ENCODE measurements at places on chromosomes 3 and 15. TPM values are rescaled to one million over a fixed set of nuclear protein-coding genes. Genes with fewer than 3 reads are reported as not detected.

The CELSR3 gene
- total RNA-seq = 8.6 TPM

The GOLGA8O gene
- total RNA-seq = 7.2 TPM

The MUC20 gene
- 1.2 TPM for total RNA-seq

The PLSCR2 gene
- not detected for total RNA-seq

The CPNE9 gene
- total RNA-seq = 0.25 TPM

The MLH1 gene
- 64.8 TPM for total RNA-seq

The FOXL2 gene
- not detected for total RNA-seq

The CDC25A gene
- 23.4 TPM for total RNA-seq

The DPPA2 gene
- not detected for total RNA-seq

The IQCH gene
- 0.89 TPM for total RNA-seq

The ARPP21 gene
- not detected for total RNA-seq

The PHLDB2 gene
- total RNA-seq = 1.9 TPM

The C2CD4A gene
- total RNA-seq = not detected

The FBXW12 gene
- not detected for total RNA-seq

The ZDHHC23 gene
- total RNA-seq = 2.8 TPM

The GPR15 gene
- total RNA-seq = 31.0 TPM

The REC114 gene
- total RNA-seq = not detected

The ZNF35 gene
- 2.2 TPM for total RNA-seq

The PAK6 gene
- total RNA-seq = 0.47 TPM

The RMDN3 gene
- total RNA-seq = 26.0 TPM

The SERPINI1 gene
- 2.1 TPM for total RNA-seq

The PSMD2 gene
- 188 TPM for total RNA-seq

The CNBP gene
- total RNA-seq = 263 TPM

The UBAP1L gene
- 5.3 TPM for total RNA-seq

The CPN2 gene
- not detected for total RNA-seq

The PRSS50 gene
- not detected for total RNA-seq

The OR5K4 gene
- not detected for total RNA-seq

Measured in activated CD4-positive, alpha-beta T cell treated with anti-CD3 and anti-CD28 coated beads, Interleukin-2, amount 10 ng/mL, durations not matched to agents 7 days and 5 days (primary cell).